ENCODE measurements at places on chromosomes 4 and X. TPM values are rescaled to one million over a fixed set of nuclear protein-coding genes. Genes with fewer than 3 reads are reported as not detected.
A peak's percentile ranks its signal among the peaks of the same experiment; 100 is the strongest.

XPNPEP2 gene
- 6.1 TPM for total RNA-seq

TGIF2LX gene
- not detected for total RNA-seq

ADGRG4 gene
- not detected for total RNA-seq

DNA sequence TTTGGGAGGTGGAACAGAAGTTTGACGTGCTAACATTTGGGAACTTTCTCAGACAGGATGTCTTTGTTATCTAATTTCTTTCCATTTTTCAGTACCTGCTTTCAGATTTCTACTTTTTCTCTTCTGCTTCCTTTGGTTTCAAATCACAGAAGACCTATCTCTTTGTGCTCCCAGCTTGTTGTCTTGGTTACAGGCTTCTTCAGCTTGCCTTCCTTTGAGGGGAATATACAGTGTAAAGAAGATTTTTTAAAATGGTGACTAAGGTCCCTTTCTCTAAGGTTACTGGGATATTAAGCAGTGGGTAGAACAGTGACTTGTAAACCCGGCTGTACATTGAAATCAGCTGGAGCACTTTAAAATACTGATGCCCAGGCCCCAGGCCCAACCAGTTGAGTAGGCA, 48.0 kb downstream of the TMEM164 start:
- H3K27ac ChIP-seq = no peak overlapping the region
- H3K36me3 ChIP-seq = no peaks in the 10 kb centered on the region
- no peaks in the 10 kb centered on the region for H3K27me3 ChIP-seq
- no peaks in the 10 kb centered on the region for H3K4me1 ChIP-seq
- no peak overlapping the region for H3K4me3 ChIP-seq

- no peaks in the 10 kb centered on the region for H3K27me3 ChIP-seq
- DNase-seq = no peak
- no peaks in the 10 kb centered on the region for H3K36me3 ChIP-seq
- H3K4me1 ChIP-seq = no peaks in the 10 kb centered on the region
Measured at GRCh38 chrX:12548746-12549145, 242.5 kb upstream of the PRPS2 start.

RRH gene
- not detected for total RNA-seq

DNA sequence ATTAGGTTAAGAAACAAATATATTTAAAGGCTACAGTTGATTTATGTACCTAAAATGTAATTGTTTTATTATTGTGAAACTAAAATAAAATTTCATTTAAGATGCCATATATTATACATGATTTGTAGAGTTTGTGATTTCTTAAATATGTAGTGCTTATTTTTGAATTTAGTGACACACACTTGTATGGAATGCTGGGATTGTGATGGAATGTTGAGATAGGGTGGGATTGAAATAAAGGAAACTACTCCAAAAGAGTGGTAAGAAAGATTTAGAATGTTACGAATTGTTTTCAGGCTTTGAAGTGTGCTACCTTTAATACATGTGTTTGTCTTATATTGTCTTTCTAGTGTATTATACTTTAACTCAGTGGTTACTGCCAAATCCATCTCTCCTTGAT, 330.3 kb upstream of the PITX2 start:
- no peak overlapping the region for H3K4me3 ChIP-seq
- no peaks in the 10 kb centered on the region for H3K4me1 ChIP-seq
- H3K27ac ChIP-seq = no peak overlapping the region
- H3K27me3 ChIP-seq = no peaks in the 10 kb centered on the region
- H3K36me3 ChIP-seq = no peaks in the 10 kb centered on the region

DNA sequence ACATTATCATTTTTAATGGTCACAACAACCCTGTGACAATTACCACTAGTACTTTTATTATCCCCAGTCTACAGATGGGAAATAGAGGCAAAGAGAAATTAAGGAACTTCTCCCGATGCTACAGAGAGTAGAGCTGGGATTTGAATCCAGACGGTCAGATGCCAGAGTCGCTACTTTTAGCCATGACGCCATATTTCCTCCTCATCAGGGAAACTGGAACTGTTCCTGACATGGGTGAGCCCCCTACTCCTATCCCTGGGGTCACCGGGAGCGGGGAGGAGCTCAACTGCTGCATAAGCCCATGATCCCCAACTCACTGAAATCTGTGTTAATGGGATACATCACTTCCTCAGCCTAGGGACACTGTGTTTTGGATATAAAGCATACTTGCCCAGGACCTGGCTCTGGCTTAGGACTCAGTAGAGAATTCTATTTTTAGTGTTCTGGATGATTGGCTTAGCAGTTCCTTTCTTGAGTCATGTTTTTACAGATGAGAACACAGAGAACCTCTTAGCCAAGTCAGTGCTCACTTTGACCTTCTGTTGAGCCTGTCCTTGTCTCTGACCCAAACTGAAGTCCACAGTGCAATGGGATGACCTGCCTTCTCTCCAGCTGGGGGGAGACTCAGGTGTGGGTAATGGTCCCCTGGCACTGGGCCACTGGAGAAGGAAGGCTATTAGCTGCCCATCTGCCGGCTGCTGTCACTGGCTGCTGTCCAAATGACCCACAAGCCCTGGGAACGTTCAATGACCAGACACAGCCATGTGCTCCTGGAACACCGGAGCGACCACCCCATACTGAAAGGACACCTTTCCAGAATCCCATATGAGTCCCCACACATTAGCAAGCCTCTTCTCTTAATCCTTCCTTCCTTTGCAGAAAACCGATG, 90.8 kb upstream of the SHISA3 start:
- H3K4me3 ChIP-seq = no peak overlapping the region
- no peaks in the 10 kb centered on the region for H3K27me3 ChIP-seq
- no peaks in the 10 kb centered on the region for H3K4me1 ChIP-seq

DNA sequence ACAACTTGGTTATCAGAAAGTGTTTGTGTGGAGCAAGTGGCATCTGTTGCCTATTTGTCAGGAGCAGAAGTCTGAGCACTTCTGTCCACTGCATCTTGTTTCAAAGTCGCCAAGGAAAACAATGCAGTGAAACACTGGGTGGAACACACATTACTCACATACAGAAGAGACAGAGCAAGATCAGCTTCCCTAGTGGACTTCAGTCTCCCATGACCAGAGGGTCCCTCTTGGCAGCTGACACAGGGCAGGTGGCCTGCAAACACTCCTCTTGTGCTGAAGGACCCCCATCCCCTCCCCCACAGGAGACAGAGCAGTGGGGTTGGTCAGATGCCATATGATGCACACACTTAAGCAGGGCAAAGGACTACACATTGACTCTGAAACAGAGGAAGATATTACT, 3.6 kb upstream of the BBS12 start:
- peaks cover 3% of the 10 kb centered on the region for H3K27me3 ChIP-seq
- no peaks in the 10 kb centered on the region for H3K36me3 ChIP-seq
- no peak overlapping the region for H3K27ac ChIP-seq
- H3K4me3 ChIP-seq = no peak overlapping the region
- DNase-seq = no peak

GRCh38 chr4:159281771-159282170, 178.9 kb downstream of the RAPGEF2 start:
- H3K4me3 ChIP-seq = no peak overlapping the region
- DNase-seq = no peak
- H3K36me3 ChIP-seq = no peaks in the 10 kb centered on the region
- no peak overlapping the region for H3K27ac ChIP-seq
- no peaks in the 10 kb centered on the region for H3K27me3 ChIP-seq

RAB41 gene
- not detected for total RNA-seq

- no peak overlapping the region for H3K27ac ChIP-seq
- no peak for DNase-seq
- H3K4me1 ChIP-seq = peaks cover 22% of the 10 kb centered on the region
- no peaks in the 10 kb centered on the region for H3K27me3 ChIP-seq
- no peak overlapping the region for H3K4me3 ChIP-seq
Measured at GRCh38 chr4:2941138-2942036, 21.8 kb downstream of the NOP14 start.

- H3K27me3 ChIP-seq = no peaks in the 10 kb centered on the region
- no peak overlapping the region for H3K4me3 ChIP-seq
- no peak overlapping the region for H3K27ac ChIP-seq
- H3K4me1 ChIP-seq = no peaks in the 10 kb centered on the region
Measured at GRCh38 chr4:146343199-146343598, 128.9 kb downstream of the REELD1 start.

FAM47A gene
- total RNA-seq = not detected

DNA sequence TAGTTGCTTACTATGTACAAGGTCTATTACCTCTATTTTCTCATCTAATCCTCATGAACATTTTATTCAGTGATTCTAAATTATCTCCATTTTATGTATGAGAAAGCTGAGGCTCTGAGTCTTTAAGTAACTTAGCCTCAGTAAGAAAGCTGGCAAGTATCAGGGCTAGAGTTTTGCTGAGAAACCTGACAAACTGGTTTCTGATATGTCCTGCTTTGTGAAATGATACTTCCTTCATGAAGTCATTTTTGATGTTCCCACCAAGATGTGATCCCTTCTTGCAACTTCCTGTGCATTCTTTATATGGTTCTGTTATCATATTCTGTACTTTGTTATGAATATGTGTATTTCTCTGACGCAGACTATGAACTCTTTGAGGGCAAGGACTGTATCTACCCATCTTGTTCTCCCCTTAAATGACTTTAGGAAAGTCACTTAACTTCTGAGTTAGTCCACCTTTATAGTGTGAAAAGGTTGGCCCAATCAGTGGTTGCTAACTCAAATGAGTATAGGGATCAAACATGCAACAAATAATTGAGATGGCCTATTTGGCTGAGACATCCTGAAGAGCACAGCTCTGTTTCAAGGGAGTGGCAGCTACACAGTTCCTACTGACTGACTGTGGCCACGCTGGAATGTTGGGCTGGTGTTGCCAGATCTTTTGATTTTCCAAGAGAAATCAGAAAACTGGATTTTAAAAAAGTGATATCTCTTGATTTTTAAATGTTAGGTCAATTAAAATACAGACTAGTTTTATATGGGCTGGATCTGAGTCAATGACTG, 127.9 kb upstream of the AMOT start:
- H3K27me3 ChIP-seq = no peaks in the 10 kb centered on the region
- no peak overlapping the region for H3K27ac ChIP-seq
- DNase-seq = no peak
- no peaks in the 10 kb centered on the region for H3K36me3 ChIP-seq

DNA sequence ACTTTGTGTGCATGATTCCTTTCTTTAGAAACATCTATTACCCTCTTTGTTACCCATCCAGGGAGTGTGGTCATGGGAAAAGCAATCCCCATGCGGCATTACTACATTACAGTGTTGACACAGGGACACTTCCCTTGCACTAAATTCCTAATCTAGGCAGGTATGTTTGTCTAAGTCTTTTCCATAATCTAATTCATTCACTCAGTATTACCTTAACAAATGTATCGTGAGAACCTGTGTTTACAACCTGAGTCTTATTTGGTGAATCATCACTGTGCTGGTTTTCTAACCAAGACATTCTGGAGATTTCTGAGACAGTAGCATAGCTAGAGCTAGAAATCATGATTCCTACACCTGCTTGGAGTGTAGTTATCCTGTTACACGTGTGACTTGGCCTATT, 326.8 kb downstream of the BMPR1B start:
- H3K4me1 ChIP-seq = no peaks in the 10 kb centered on the region
- no peaks in the 10 kb centered on the region for H3K27me3 ChIP-seq

OPN1LW gene
- total RNA-seq = not detected

DRP2 gene
- total RNA-seq = 0.45 TPM

GRCh38 chr4:173415885-173416653, 17.2 kb upstream of the SCRG1 start:
- peak; percentile 81 for DNase-seq
- H3K36me3 ChIP-seq = no peaks in the 10 kb centered on the region
- peak overlapping the region; percentile 54 for H3K27ac ChIP-seq
- no peak overlapping the region for H3K4me3 ChIP-seq

DNA sequence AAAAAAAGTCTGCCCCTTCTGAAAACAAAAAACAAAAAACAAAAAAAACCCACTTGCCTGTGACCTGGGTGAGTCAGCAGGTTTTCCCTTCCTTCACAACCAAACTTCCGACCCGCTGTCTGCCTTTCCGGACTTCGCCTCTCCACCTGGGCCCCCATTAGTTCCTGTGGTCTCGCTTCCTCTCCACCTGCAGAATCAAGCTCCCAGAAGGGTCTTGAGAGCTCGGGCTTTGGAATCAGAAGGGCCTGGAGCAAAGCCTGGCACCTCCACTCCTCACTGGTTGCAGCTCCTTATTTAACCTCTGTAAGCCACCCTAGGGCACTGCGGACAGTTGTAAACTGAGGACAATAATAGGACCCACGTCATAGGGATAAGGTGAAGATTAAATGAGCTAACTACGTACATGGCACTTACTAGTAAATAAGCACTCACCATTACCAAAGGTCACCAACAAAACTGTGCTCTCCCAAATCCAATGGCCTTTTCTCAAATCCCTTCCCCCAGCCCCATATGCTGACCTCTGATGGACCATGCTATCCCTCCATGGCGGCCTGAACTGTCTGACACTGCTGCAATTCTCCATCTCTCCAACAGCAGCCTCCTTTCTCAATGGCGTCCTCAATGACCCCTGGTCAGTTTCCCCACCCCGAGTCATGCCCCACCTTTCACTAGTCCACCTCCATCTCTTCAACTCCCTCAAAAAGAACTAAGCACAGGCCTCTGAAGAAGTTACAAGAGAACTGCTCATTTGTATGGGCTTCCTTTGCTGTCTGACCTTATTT, 64.2 kb downstream of the IRF2 start:
- peaks cover 24% of the 10 kb centered on the region for H3K4me1 ChIP-seq
- no peak overlapping the region for H3K4me3 ChIP-seq
- DNase-seq = no peak
- H3K27me3 ChIP-seq = no peaks in the 10 kb centered on the region

GRCh38 chrX:33339219-33339618, 127.9 kb upstream of the DMD start:
- no peaks in the 10 kb centered on the region for H3K4me1 ChIP-seq
- no peak overlapping the region for H3K27ac ChIP-seq
- no peak for DNase-seq
- no peaks in the 10 kb centered on the region for H3K27me3 ChIP-seq
- peak overlapping the region; percentile 9 for H3K4me3 ChIP-seq

- H3K4me1 ChIP-seq = no peaks in the 10 kb centered on the region
- no peak overlapping the region for H3K27ac ChIP-seq
- no peaks in the 10 kb centered on the region for H3K36me3 ChIP-seq
- H3K27me3 ChIP-seq = no peaks in the 10 kb centered on the region
- H3K4me3 ChIP-seq = no peak overlapping the region
- DNase-seq = no peak
Measured at GRCh38 chr4:154836513-154836912, 55.4 kb downstream of the RBM46 start.

- no peak overlapping the region for H3K27ac ChIP-seq
- DNase-seq = no peak
- H3K27me3 ChIP-seq = no peaks in the 10 kb centered on the region
- no peaks in the 10 kb centered on the region for H3K36me3 ChIP-seq
Measured at GRCh38 chr4:36917413-36917812, 327.1 kb upstream of the NWD2 start.

DNA sequence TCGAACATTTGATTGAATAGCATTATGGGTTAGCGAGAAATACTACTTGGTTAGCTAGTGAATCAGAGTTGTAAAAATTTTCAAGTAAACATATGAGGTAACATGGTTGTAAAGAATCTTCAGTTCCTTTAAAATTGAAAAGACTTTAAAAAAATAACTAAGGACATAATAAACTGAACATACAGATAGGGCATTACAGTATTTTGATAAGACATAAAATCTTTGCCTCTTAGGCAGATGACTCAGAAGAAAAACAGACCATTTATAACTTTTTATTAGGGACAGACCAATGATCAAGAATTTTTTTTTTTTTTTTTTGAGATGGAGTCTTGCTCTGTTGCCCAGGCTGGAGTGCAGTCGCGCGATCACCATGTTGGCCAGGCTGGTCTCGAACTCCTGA, 43.1 kb downstream of the PNMA5 start:
- no peak overlapping the region for H3K27ac ChIP-seq
- no peaks in the 10 kb centered on the region for H3K27me3 ChIP-seq
- H3K36me3 ChIP-seq = peaks cover 2% of the 10 kb centered on the region
- DNase-seq = no peak
- no peak overlapping the region for H3K4me3 ChIP-seq

Measured in suprapubic skin (tissue), 4 donors.